ENCODE measurements at places on chromosomes 7 and 10. TPM values are rescaled to one million over a fixed set of nuclear protein-coding genes. Genes with fewer than 3 reads are reported as not detected.
A peak's percentile ranks its signal among the peaks of the same experiment; 100 is the strongest.

The TMEM178B gene
- total RNA-seq = 0.21 TPM

The AZGP1 gene
- not detected for total RNA-seq

DNA sequence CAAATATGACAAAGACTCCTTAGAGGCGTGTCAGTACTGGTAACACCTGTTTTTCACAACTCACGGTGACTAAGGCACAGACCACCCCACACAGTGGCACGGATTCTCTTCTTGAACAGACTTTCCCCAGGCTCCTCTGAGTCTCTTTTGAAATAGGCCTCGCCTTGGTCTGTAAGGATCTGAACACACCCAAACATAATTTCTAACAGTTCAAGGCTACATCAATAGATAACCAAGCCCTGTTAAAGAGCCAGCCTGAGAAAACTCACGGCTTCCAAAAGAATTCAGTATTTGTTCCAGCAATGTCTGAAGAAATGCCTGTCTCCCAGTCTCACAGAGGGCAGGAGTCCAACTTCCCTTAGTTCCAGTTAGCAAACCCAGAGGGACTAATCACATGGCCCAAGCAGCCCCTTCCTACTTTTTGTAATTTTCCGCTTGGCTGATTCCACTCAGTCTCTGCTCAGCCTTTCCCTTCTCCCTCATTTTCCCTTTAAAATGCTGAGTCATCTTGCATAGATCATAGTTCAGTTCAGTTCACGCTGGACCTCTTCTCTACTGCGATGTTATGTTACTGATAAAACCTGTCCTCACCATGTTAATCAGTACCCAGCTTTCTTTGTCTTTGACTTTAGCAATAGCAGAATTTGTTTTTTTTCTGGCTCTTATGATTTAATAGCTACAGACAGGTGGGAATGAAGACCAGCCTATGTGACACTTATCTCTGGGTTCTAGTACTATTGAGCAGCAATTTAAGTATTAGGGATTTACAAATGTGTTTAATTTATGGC is 22.6 kb upstream of the AKR1C3 start:
- H3K4me1 ChIP-seq = no peaks in the 10 kb centered on the region
- no peak overlapping the region for H3K4me3 ChIP-seq
- no peak for DNase-seq
- H3K27ac ChIP-seq = no peak overlapping the region
- H3K27me3 ChIP-seq = no peaks in the 10 kb centered on the region

The STMP1 gene
- total RNA-seq = 25.4 TPM

The CPEB3 gene
- 1.5 TPM for total RNA-seq

- H3K27me3 ChIP-seq = peaks cover 4% of the 10 kb centered on the region
- H3K27ac ChIP-seq = no peak overlapping the region
- no peaks in the 10 kb centered on the region for H3K36me3 ChIP-seq
These were observed 20.4 kb downstream of the TEX36 start for GRCh38 chr10:125662584-125662983.

- no peak overlapping the region for H3K27ac ChIP-seq
- DNase-seq = no peak
- no peak overlapping the region for H3K4me3 ChIP-seq
- H3K4me1 ChIP-seq = peaks cover 6% of the 10 kb centered on the region
These were observed 23.2 kb downstream of the STMP1 start for GRCh38 chr7:135685306-135686084.

GRCh38 chr7:35286422-35286821 is 32.5 kb upstream of the TBX20 start:
- H3K27me3 ChIP-seq = peaks cover 15% of the 10 kb centered on the region
- no peaks in the 10 kb centered on the region for H3K36me3 ChIP-seq
- H3K4me3 ChIP-seq = no peak overlapping the region
- H3K4me1 ChIP-seq = no peaks in the 10 kb centered on the region
- DNase-seq = no peak
- H3K27ac ChIP-seq = no peak overlapping the region

DNA sequence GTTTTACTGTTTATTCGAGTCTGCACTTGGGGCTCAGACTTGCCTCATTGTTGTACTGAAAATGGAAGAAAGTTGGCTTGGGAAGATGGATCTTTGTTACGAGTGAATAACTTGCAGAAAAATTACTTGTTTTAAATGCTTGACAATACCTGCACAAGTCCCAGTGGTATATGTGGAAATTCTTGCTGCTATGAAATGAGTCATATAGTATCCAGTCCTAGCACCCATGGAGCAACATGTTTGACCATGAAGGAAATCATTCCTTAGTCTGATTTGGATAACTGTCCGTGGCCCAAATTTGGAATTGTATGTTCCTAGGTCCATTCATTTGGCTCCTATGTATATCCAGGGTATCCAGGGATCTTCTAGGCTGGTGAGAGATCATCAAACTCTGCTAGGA is 1096.8 kb downstream of the KCNMA1 start:
- no peaks in the 10 kb centered on the region for H3K27me3 ChIP-seq
- DNase-seq = no peak
- H3K27ac ChIP-seq = no peak overlapping the region
- H3K36me3 ChIP-seq = no peaks in the 10 kb centered on the region

DNA sequence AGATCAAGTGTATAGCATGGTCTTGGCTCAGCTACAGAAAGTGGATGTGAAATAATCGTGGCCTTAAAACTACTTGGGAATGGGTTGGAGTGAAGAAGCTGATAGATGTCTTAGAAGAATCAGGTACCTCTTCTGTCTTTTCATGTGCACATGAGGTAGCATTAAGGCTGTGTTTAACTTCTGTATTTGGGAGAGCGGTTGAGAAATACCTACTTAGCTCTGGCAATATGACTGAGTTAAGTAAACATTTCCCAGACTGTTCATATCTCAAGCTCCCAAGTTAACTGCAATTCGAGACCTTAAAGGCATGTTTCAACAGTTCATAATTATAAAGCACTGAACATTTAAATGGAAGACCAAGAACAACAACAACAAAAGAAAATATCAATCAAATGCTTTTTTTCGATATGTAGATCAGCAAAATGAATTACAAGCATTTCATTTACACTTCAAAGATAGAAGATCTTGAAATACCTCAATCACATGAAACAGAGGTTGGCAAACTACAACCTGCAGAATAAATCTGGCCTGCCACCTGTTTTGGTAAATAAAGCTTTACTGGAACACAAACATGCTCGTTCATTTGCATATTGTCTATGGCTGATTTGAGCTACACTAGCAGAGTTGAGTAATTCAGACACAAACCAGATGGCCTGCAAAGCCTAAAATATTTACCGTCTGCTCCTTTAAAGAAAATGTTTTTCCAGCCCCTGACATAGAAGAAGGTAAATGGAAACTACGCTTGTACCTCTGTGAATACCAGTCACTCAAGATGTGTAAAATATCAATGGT is 337.1 kb upstream of the GLI3 start:
- no peaks in the 10 kb centered on the region for H3K4me1 ChIP-seq
- H3K4me3 ChIP-seq = no peak overlapping the region
- H3K27ac ChIP-seq = no peak overlapping the region
- no peaks in the 10 kb centered on the region for H3K36me3 ChIP-seq
- no peaks in the 10 kb centered on the region for H3K27me3 ChIP-seq

GRCh38 chr10:178723-179122 is 43.5 kb downstream of the ZMYND11 start:
- peaks cover 19% of the 10 kb centered on the region for H3K4me1 ChIP-seq
- H3K36me3 ChIP-seq = peaks cover 22% of the 10 kb centered on the region
- no peak for DNase-seq
- H3K27me3 ChIP-seq = no peaks in the 10 kb centered on the region

GRCh38 chr10:1611936-1612550 is 125.3 kb downstream of the ADARB2 start:
- DNase-seq = no peak
- no peak overlapping the region for H3K27ac ChIP-seq
- H3K4me1 ChIP-seq = peaks cover 2% of the 10 kb centered on the region
- H3K27me3 ChIP-seq = peaks cover 39% of the 10 kb centered on the region
- H3K4me3 ChIP-seq = no peak overlapping the region

GRCh38 chr7:26664274-26664673 is 200.1 kb downstream of the SKAP2 start:
- no peak overlapping the region for H3K4me3 ChIP-seq
- H3K27me3 ChIP-seq = peaks cover 7% of the 10 kb centered on the region
- H3K36me3 ChIP-seq = no peaks in the 10 kb centered on the region
- H3K4me1 ChIP-seq = peaks cover 15% of the 10 kb centered on the region
- H3K27ac ChIP-seq = no peak overlapping the region

The HKDC1 gene
- total RNA-seq = not detected

The ZNF3 gene
- total RNA-seq = 21.1 TPM

- H3K4me1 ChIP-seq = peaks cover 8% of the 10 kb centered on the region
- H3K27ac ChIP-seq = no peak overlapping the region
- H3K4me3 ChIP-seq = no peak overlapping the region
- DNase-seq = no peak
These were observed 287.5 kb upstream of the NPVF start for GRCh38 chr7:25515633-25516275.

The STEAP2 gene
- not detected for total RNA-seq

The EXOSC1 gene
- 53.7 TPM for total RNA-seq

- no peak for DNase-seq
- H3K27me3 ChIP-seq = no peaks in the 10 kb centered on the region
- H3K36me3 ChIP-seq = no peaks in the 10 kb centered on the region
- no peak overlapping the region for H3K4me3 ChIP-seq
- peaks cover 9% of the 10 kb centered on the region for H3K4me1 ChIP-seq
These were observed 180.0 kb downstream of the TNS3 start for GRCh38 chr7:47401611-47402570.

The FAM25C gene
- not detected for total RNA-seq

- no peaks in the 10 kb centered on the region for H3K27me3 ChIP-seq
- peaks cover 10% of the 10 kb centered on the region for H3K36me3 ChIP-seq
- H3K27ac ChIP-seq = peak overlapping the region; percentile 98
These were observed 510 bp downstream of the ZSWIM8 start for GRCh38 chr10:73785721-73786511.

DNA sequence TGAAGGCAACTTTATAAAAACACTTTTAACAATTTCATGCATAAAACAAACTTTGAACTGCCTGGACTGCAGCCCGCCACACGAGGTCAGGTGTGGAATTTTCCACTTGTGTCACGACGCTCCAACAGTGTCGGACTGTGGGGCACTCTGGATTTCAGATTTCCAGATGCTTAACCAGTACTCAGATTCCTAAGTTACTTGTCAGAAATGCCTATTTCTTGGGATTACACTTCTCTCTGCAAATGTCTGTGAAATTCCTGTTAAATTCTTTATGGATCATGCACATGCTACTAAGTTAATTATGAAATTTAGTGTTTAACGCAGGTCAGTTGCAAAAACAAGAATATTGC is 473 bp upstream of the GPER1 start:
- no peak overlapping the region for H3K4me3 ChIP-seq
- no peak for DNase-seq
- H3K36me3 ChIP-seq = no peaks in the 10 kb centered on the region
- no peaks in the 10 kb centered on the region for H3K27me3 ChIP-seq
- peaks cover 9% of the 10 kb centered on the region for H3K4me1 ChIP-seq
- no peak overlapping the region for H3K27ac ChIP-seq

The ZNF727 gene
- 0.58 TPM for total RNA-seq

The PRLHR gene
- not detected for total RNA-seq

The DNTT gene
- not detected for total RNA-seq

- no peaks in the 10 kb centered on the region for H3K27me3 ChIP-seq
- no peak for DNase-seq
- peak overlapping the region; percentile 89 for H3K27ac ChIP-seq
- peaks cover 45% of the 10 kb centered on the region for H3K4me1 ChIP-seq
- peaks cover 20% of the 10 kb centered on the region for H3K36me3 ChIP-seq
- H3K4me3 ChIP-seq = peak overlapping the region; percentile 76
These were observed 2.8 kb downstream of the TRAPPC14 start for GRCh38 chr7:100155553-100156317.

The GRID1 gene
- total RNA-seq = not detected

DNA sequence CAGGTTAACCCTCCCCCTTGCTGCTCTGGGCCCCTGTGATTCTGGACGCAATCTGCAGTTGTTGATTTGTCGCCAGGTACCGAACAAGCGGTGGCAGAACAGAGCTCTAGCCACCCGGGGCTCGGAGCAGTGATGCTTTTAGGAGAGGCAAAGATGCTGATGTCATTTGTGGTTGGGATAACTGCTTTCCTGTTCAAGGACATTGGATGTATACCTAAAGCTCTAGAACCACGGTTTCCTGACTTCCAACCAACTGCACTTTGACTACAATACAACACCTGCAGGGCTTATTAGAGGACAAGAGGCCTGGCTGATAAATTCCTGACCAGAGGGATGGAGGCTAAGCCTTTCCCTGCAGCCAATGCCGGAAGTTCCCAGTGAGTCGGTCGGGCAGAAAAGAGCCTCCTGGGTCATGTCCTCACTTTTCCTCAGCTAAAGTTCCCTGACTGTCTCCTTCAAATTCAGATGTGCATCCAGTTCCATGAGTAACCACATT is 6.5 kb upstream of the RBM20 start:
- H3K27me3 ChIP-seq = peaks cover 55% of the 10 kb centered on the region
- H3K36me3 ChIP-seq = peaks cover under 1% of the 10 kb centered on the region

GRCh38 chr7:140262242-140262903 is 85.6 kb upstream of the KDM7A start:
- DNase-seq = no peak
- peak overlapping the region; percentile 50 for H3K27ac ChIP-seq
- peaks cover 6% of the 10 kb centered on the region for H3K36me3 ChIP-seq
- peaks cover 39% of the 10 kb centered on the region for H3K4me1 ChIP-seq

DNA sequence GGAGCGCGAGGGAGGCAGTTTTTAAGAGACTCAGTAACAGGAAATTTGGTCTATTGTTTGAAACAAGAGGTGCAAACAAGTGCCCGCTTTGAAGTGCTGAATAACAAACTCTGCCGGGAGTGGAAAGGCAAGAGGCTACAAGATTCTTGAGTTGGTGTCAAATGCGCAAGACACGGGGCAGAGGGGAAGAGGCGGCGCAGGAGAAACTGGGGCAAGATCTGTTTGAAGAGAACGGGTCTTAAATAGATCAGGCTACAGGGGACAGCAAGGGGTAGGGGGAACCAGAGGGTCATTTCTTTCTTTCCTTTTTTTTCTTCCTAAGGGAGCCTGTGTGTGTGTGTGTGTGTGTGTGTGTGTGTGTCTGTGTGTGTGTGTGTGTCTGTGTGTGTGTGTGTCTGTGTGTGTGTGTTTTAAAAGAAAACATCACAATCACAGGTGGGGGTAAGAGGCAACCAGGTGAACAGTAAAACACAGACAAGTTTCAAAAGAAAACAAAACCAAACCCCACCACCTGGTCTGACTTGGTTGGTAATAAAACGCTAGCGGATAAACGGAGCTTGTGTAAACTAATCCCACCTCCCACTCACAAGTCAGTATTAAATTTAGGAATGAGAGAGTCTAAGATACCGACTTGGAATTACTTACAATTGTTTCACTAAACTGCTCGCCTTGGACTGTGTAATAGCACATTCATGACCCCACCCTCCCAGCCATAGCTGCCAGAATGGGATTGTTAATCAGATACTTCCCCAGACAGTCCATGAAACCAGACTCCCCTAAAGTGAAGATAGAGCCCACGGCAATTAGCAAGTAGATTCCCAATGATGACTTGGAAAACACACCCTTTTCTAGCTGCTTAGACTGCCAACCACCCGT is 13.1 kb upstream of the CUX1 start:
- peaks cover 19% of the 10 kb centered on the region for H3K27me3 ChIP-seq
- H3K36me3 ChIP-seq = no peaks in the 10 kb centered on the region
- peaks cover 24% of the 10 kb centered on the region for H3K4me1 ChIP-seq
- DNase-seq = peak; percentile 3

GRCh38 chr7:601595-602340 is 82.1 kb upstream of the PDGFA start:
- H3K27ac ChIP-seq = peak overlapping the region; percentile 100
- H3K27me3 ChIP-seq = no peaks in the 10 kb centered on the region
- peaks cover 55% of the 10 kb centered on the region for H3K36me3 ChIP-seq

The AVPI1 gene
- 3.1 TPM for total RNA-seq

The ABCA13 gene
- 0.04 TPM for total RNA-seq

GRCh38 chr7:134493091-134493490 is 34.2 kb upstream of the AKR1B1 start:
- H3K36me3 ChIP-seq = no peaks in the 10 kb centered on the region
- no peaks in the 10 kb centered on the region for H3K4me1 ChIP-seq
- DNase-seq = no peak
- H3K27me3 ChIP-seq = peaks cover 15% of the 10 kb centered on the region
- H3K27ac ChIP-seq = no peak overlapping the region
- no peak overlapping the region for H3K4me3 ChIP-seq

Measured in activated naive CD8-positive, alpha-beta T cell treated with anti-CD3 and anti-CD28 coated beads for 36 hours (primary cell).